ENCODE measurements at places on chromosomes 1 and 21.
A peak's percentile ranks its signal among the peaks of the same experiment; 100 is the strongest.

DNA sequence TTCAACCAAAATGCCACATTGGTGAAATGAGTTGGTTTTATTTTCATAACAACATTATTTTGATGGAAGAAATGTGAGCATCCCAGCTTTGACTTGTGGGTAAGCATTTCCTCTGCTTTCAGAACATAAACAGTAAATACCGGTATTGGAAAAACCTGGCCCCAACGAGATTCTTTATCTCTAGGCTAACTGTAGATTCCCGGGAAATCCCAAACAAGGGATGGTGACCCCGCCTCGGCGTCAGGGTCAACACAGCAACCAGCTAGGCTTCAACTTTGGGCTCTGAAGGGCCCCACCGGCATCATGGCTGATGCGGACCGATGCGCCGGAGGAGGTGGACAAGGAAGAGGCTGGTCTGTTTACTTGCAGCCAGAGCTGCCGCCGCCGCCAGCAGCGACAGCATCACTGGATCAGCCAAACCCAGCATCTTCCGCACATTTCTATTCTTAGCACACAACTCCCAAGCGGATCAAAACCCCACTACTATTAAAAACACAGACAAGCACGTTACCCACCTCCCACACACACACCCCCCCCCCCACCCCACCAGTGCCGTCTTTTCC is 1.1 kb downstream of the AKT3 start:
- peak; percentile 65 for DNase-seq

DNA sequence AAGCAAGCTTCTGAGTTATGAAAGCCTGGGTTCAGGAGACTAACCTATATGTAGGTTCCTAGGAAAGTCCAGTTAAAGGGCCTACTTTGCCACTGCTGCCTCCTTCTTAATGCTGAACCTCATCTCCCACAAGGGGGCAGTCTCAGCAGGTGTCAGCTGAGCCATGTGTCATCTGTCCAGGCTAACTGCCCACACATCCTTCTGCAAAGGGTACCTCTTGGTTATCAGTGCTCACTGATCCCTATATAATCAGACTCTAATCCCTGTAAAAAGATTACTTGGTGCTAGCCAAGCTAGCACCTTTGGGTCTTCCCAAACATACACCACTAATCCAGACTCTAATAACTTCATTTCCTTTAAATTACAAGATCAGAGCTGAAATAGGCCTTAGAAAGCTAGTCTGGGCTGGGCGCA is 9.0 kb downstream of the PRDX1 start:
- DNase-seq = peak; percentile 58

GRCh38 chr1:226642421-226642820 is 93.9 kb downstream of the STUM start:
- DNase-seq = no peak

- DNase-seq = peak; percentile 91
These were observed 2.5 kb downstream of the RGS4 start for GRCh38 chr1:163071405-163072255.

GRCh38 chr1:190480231-190480630 is 2.6 kb upstream of the BRINP3 start:
- DNase-seq = no peak

DNA sequence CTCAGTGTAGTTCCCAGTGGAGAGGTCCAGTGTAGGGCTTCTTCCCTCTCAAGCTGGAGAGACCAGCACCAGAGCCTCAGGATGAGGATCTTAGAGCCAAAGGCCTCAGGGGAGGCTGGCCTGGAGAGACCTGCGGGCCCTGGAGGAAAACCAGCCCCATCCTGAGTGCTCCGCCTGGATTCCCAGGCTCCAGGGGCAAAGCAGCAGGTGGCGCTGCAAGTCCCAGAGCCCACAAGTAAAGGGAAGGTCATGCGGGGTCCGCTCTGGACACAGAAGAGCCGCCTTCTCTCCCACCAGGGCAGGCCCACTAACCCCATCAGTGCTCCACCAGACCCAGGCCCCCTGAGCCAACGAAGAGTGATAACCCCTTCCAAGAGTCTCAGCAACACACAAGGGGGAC is 22.7 kb downstream of the PGBD5 start:
- DNase-seq = no peak

DNA sequence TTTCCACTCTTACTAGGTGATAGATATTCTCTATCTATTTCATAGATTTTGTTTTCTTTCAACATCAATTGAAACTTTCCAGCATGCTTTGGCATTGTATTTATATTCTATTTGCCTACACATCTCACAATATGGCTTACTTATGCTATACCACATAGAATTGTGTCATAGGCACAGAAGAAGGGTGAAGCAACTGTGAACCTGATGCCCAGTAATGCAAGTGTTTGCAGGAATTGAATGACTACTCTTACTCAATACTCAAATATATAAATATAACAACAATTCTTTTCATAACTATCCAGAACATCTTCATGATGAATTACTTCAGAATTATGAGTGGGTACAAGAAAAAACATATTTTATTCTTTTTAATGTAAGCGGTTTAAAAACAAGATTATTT is 165.9 kb downstream of the PTBP2 start:
- DNase-seq = no peak

Data from astrocyte of the spinal cord (primary cell).